ENCODE measurements at places on chromosomes 12 and 14.
A peak's percentile ranks its signal among the peaks of the same experiment; 100 is the strongest.

DNA sequence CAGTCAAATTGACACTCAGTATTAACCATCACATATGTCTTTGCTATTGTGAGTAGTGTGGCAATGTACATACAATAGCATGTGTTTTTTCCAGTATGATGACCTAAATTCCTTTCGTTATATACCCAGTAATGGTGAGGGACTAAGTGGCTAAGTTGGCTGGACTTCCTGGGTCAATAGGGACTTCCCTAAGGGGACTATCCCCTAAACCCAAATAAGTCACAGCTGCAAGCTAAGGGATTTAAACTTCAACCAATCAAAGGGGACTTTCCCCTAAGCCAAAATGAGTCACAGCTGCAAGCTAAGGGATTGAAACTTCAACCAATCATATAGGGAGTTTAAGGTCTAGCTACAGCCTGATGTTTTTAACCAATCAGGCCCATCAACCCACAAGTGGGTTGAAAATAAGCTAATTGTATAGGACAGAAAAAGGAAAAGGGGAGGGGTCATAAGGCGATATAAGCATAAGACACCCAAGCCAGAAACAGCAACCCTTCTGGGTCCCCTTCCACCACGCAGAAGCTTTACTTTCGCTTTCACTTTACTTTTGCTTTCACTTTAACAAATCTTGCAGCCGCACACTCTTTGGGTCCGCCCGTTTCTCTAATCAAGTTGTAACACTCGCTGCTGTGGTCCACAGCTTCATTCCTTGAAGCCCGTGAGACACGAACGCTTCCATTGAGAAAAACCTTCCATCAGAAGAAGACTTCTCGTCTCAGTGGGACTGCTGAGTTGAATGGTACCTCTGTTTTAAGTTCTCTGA lies 404.4 kb downstream of the FLRT2 start:
- DNase-seq = peak; percentile 21

- DNase-seq = peak; percentile 71
Observed at GRCh38 chr14:59337141-59337611, 128.0 kb downstream of the GPR135 start.

DNA sequence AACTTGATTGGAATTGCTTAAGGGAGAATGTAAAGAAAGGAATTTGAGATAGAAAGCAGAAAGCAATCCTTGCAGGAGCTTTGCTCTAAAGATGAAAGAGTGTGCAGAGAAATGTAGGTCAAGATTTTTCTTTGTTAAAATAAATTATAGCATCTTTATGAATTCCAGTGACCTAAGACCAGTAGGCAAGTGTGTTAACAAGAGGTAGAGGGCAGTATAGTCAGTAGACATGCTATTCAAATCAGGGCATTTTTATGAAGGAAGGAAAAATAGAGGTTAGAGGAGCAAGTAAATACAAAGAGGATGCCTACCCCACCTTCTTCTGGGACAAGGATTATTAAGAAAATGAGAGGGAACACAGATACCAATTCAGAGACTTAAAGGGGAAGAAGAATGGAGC lies 148.5 kb downstream of the PLCZ1 start:
- DNase-seq = no peak

- DNase-seq = no peak
Observed at GRCh38 chr12:132478433-132478803, 11.5 kb upstream of the FBRSL1 start.

DNA sequence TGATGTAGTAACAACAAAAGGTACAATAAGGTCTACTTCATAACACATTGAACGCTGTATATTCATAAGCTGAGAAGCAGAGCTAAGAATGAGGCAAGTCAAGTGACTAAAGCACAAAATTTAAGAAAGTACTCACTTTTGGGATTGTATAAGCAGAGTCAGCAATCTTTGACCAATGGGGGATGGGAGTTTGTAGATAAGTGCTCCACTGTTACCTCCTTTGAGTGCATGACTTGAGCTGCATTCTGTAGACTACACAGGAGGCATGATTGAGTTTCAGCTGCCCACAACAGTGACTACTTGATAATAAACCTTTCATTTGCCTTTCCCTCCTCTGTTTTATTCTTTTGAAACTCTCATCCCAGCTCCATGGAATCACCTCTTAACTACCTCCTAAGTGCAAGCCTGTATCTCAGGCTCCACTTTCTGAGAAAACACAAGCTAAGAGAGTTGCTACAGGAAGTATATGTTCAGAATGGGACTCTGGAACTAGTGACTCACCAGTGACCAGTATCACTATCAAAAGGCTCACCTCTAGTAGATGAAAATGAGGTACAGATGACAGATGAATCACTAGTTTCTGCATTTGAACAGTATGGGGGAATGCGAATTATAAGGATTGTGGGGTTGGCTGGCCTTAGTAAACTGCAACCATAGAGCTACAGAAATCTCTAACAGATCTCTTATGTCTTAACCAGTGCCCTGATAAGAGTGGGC lies 49.2 kb downstream of the SLC35F4 start:
- no peak for DNase-seq

GRCh38 chr12:65696227-65696626 lies 128.1 kb upstream of the HMGA2 start:
- DNase-seq = no peak

GRCh38 chr14:78074561-78074960 lies 95.6 kb upstream of the NRXN3 start:
- DNase-seq = no peak
